ENCODE measurements at places on chromosomes 11 and 22.
A peak's percentile ranks its signal among the peaks of the same experiment; 100 is the strongest.

DNA sequence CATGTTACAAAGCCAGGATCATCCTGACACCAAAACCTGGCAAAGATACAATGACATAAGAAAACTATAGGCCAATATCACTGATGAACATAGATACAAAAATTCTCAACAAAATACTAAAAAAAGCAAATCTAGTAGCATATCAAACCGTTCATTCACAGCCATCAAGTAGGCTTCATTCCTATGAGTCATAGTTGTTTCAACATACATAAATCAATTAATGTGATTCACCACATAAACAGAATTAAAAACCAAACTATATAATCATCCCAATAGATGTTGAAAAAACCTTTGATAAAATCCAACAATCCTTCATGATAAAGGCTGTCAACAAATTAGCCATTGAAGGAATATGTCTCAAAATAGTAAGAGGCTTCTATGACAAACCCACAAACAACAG is 1007.2 kb upstream of the RAG2 start:
- no peak for DNase-seq

- no peak for DNase-seq
These were observed 70.4 kb upstream of the FGF3 start for GRCh38 chr11:69889400-69890318.

GRCh38 chr11:55726715-55727324 is 46.4 kb upstream of the OR5D13 start:
- no peak for DNase-seq

DNA sequence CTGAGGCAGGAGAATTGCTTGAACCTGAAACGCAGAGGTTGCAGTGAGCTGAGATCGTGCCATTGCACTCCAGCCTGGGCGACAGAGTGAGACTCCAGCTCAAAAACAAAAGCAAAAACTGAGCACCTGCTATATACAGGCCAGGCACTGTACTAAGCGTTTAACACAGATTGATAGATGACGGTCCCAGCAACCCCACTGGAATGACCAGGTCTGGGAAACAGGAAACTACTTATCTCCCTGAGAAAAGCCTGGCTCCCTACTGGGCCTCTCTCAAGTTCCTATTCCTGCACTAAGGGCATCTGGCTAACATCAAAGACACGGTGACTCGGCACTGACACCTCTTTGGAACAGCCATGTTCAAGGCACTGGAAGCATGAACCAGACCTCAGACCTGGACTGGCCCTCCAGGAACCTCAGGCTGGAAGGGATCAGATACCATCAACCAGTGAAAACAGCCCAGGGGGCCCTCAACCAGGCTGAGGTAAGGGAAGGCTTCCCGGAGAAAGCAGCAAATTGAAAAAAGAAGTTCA is 16.6 kb downstream of the ARAP1 start:
- DNase-seq: no peak

DNA sequence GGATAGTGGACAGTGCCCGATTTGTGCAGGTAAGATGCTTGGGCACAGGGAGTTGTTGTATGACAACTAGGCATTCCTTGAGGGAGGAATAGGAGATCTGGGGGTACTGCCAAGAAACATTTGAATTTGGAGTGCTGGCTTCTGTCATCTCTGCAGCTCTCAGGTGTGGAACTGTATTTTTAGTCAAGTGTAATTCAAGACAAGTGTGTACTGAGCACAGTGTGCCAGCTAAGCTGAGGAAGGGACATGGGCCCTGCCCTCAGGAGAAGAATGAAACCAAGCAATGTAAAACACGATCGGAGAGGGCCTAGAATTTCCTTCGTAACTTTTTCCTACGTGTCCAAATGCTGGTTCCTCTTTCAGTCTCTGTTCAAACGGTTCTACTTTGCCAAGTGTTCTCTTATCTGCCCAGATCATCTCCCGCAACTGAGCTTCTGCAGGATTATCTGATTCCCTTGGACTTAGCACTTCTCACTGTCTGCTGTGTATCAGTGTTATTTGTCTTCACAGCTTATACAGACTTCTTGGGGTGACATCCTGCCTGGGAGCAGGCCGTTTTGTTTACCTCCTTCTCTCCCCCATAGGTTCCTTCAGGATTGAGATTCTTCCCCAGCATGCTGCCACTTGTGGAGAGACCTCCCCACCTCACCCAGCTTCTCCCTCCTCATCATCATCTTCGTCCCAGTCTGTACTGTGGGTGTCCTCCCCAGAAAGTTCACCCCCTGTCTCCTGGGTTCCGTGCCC is 27.6 kb downstream of the ART5 start:
- DNase-seq: no peak

DNA sequence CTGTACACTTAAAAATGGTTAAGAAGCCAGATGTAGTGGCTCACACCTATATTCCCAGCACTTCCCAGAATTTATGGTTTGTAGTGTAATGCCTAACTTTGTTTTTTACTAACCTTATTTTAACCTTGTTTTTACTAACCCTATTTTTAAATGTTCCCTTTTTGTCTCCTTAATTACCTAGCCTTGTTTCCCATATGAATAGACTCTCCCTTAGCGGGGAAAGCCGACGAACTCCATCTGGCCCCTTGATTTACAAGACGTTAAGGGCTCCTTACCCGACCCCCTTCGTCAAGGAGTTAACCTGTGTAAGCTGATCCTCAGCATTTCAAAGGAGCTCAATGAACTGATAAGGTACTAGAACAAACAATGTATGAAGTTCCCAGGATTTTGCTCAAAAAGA is 17.1 kb downstream of the APOBEC3H start:
- DNase-seq: no peak

- no peak for DNase-seq
These were observed 50.3 kb downstream of the TRIOBP start for GRCh38 chr22:37747080-37747714.

- peak; percentile 91 for DNase-seq
These were observed at the start of gene CD44 for GRCh38 chr11:35138943-35139721. CD44 (plus strand) TSS chr11:35139171; CDS start chr11:35139304, 133 bp downstream.

DNA sequence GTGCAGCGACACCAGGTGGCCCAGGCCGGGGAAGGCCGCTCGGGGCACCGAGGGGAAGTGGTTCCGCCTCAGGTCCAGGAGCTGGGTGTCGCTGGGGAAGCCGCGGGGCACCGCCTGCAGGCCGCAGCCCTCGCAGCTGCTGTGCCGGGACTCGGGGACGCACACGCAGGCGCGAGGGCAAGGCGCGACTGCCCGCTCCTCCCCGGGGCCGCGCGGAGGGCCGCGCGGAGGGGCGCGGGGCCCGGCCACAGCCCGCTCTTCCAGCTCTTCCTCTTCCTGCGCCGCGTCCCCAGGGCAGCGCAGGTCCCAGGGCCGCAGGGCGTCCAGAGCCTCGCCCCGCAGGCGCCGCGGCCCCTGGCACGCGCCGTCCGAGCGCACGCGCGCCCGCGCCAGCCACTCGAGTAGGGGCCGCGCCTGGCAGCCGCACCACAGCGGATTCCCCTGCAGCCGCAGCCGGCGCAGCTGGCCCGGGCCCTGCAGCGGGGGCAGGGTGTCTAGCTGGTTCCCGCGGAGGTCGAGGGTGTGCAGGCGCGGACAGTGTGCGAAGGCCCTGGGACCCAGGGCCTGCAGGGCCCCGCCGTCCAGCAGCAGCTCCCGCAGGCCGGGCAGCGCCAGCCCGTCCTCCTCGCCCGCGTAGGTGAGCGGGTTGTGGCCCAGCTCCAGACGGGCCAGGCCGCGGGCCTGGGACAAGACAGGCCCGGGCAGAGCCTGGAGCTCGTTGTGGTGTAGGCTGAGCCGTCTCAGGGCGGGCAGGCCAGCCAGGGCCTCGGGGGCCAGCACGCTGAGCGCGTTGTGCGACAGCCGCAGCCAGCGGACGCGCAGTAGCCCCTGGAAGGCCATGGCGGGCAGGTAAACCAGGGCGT is 2.8 kb downstream of the CHADL start:
- DNase-seq: no peak

GRCh38 chr11:28017816-28018215 is 90.1 kb downstream of the KIF18A start:
- DNase-seq: no peak

GRCh38 chr11:66068923-66069714 is 953 bp upstream of the PACS1 start:
- peak; percentile 40 for DNase-seq

GRCh38 chr11:20303391-20303965 is 60.0 kb upstream of the HTATIP2 start:
- no peak for DNase-seq
